ENCODE measurements at places on chromosomes 4 and X.

DNA sequence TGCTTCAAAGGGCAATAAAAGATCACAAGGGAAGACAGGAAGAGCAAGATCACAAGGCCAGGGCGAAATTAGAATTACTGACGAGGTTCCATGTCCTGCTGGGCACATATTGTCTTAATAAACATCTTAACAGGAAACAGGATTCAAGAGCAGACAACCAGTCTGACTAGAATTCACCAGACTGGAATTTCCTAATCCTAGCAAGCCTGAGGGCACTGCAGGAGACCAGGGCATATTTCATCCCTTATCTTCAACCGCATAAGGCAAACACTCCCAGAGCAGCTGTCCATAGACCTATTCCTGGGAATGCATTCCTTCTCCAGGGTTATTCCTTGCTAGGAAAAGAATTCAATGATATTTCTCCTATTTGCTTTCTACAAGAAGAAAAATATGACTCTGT lies 12.4 kb upstream of the TDO2 start:
- no peak overlapping the region for H3K4me3 ChIP-seq
- no peak overlapping the region for H3K27ac ChIP-seq
- no peaks in the 10 kb centered on the region for H3K27me3 ChIP-seq
- no peaks in the 10 kb centered on the region for H3K4me1 ChIP-seq
- H3K36me3 ChIP-seq = no peaks in the 10 kb centered on the region
- DNase-seq = no peak

DNA sequence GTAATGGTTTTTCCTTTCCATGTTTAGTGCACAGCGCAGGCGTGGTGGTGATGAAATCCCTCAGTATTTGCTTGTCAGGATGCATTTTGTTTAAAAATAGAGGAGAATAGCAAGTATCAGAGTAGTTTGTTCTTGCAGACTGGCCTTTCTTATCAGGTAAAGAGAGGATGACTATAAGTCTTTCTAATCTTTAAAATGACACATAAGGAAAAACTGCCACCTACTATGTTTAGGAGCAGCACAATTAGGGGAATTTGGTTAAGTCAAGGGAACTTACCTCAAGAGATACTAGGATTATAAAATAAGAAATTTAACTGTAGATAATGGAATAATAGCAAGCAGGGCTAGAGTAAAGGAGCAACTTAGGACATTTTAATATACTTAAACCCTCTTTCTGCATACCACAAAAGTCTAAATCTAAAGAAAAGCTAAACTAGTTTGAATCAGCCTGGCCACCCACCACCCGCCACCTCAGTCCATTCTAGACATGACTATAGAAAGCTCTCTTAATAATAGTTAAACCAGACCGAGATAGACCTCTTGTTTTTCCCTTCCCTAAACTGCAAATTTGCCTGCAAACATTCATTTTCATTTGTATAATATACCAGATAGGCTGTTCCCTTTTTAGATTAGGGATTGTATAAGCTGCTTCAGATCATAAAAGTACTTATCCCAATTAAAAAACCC lies 62.0 kb downstream of the APOOL start:
- H3K36me3 ChIP-seq = no peaks in the 10 kb centered on the region
- DNase-seq = no peak
- H3K27me3 ChIP-seq = no peaks in the 10 kb centered on the region
- no peak overlapping the region for H3K27ac ChIP-seq
- no peaks in the 10 kb centered on the region for H3K4me1 ChIP-seq

DNA sequence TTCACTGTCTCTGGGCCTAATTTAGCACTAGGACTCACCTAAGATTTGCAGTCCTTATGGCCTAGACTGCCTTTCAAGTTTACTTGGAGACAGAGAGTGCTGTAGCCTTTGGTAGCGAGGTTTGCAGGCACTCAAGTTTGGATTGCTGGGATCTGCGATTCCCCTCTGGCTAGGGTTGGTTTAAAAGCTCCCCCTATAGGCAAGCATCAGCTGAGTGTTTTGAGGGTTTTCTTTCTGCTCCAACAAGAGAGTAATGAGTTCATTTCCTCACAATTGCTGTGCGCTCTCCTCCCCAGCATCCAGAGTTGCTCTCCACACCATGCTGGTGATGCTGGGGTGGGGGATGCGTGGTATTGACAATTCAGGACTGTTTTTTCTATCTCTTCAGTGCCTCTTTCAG lies 206.9 kb downstream of the GLUD2 start:
- no peak overlapping the region for H3K27ac ChIP-seq
- no peaks in the 10 kb centered on the region for H3K27me3 ChIP-seq
- no peak for DNase-seq
- H3K36me3 ChIP-seq = no peaks in the 10 kb centered on the region

DNA sequence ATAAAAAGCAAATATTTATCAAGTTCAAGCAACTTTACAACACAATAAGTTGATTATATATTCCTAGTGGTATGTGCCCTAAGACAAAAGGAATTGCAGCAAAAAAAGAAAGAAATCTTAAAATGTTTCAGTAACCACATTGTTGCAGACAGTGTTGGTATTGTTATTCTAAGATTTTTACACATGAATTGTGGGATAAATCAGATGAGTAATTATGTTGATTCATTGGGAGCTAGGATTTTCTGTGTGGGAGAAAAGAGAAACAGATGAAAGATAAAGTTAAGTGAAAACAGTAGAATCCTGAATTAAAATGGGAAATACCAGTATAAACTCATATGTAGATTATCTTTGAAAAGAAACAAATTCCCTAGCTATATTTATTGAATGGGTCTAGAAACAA lies 362.4 kb downstream of the PPP3CA start:
- no peak overlapping the region for H3K4me3 ChIP-seq
- no peaks in the 10 kb centered on the region for H3K27me3 ChIP-seq

- H3K27me3 ChIP-seq = no peaks in the 10 kb centered on the region
- no peaks in the 10 kb centered on the region for H3K4me1 ChIP-seq
- H3K27ac ChIP-seq = no peak overlapping the region
- H3K4me3 ChIP-seq = no peak overlapping the region
- DNase-seq = no peak
Measured at GRCh38 chrX:120136840-120137239, 21.1 kb upstream of the RHOXF1 start.

GRCh38 chr4:38529189-38530115 lies 134.5 kb upstream of the KLF3 start:
- H3K27ac ChIP-seq = no peak overlapping the region
- no peaks in the 10 kb centered on the region for H3K36me3 ChIP-seq
- H3K4me1 ChIP-seq = no peaks in the 10 kb centered on the region
- DNase-seq = no peak
